ENCODE measurements at places on chromosomes 2 and 18.

DNA sequence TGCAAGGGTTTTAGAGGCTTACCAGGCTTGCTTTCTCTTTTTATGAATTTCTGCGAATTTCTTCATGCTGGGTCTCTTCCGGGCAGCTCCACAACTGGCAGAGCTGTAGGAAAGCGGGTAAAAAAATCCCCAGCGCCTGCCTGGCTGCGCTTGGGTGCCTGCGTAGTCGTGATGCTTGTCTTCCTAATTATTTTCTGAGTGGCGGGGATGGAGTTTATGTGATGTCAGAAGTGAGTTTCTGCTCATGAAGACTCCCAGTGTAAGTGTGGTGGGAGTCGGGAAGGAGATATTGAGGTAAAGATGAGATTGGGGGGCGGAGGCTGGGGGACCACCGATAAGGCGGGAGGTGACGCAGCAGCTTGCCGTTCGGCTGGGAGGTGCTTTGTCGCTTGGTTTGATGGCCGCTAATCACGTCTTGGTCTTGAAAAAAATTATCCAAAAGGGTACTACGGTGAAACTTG is 229.8 kb downstream of the LDLRAD4 start:
- DNase-seq: no peak

DNA sequence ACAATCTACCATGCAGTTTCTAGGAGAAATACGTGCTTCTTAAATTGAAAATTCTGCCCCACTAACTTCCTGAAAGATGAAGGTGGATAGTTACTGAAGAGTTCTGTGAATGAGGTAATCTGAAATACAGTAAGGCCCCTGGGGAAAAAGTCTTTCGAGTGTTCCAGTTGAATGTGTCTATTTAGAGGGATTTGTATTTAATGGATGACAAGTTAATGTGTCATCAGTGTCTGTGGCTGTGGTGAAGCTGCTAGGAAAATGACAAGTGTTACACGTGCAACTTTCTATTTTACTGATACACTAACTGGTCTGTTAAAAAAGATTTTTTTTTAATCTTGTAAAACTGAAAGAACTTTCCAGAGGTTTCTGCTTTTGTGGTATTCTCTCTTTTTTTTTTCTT is 384.6 kb downstream of the STK39 start:
- DNase-seq: peak; percentile 83

GRCh38 chr2:27347641-27348040 is 8.9 kb downstream of the GTF3C2 start:
- peak; percentile 71 for DNase-seq

GRCh38 chr2:42185220-42185921 is 16.2 kb downstream of the EML4 start:
- DNase-seq: no peak

DNA sequence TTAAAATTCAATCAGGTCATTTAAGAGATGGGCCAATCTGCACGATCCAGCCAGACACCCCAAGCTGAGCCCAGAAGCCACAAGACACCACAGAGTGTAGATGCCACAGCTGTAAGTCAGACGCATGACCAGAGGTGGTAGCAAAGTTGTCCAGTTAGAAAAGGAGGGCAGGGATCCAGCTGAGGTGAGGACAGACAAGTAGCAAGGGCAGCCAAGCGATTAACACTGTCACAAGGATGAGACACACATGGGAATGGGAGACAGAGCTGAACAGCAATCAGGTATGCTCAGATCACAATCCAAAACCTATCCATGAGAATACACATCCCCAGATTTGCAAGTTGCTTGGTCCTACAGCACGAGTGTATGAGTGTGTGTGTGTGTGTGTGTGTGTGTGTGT is 143.4 kb upstream of the STK17B start:
- no peak for DNase-seq

- DNase-seq: no peak
Measured at GRCh38 chr18:3529077-3529476, 79.1 kb downstream of the TGIF1 start.

- DNase-seq: no peak
Measured at GRCh38 chr2:224221455-224221913, 180.4 kb downstream of the FAM124B start.

DNA sequence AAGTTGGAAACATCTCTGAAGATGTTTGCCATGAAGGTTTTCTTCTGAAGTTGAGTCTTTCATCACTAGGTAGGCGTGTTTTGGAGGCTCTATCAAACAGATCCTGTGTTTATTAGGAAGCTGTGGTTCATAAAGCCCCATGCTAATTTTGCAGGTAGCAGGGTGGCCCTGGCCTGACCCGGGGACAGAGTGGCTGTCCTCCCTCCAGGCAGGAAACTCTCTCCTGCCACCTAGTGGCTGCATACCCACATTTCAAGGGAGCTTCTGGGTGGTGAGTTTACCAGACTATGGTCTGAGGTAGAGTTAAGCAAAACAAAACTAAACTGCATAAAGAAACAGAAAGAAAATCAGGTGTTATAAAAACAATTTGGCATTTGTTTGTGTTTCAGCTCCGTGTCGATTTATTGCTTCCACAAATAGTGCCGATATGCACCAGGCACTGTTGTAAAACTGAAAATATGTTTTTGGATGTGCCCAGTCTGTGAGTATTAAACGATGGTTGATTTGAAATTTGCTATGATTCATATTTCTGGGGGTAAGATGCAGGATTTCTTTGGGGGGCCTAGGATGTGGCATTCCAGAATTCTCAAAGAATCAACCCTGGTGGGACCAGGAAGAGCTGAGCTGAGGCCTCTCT is 26.0 kb upstream of the IL37 start:
- peak; percentile 74 for DNase-seq

DNA sequence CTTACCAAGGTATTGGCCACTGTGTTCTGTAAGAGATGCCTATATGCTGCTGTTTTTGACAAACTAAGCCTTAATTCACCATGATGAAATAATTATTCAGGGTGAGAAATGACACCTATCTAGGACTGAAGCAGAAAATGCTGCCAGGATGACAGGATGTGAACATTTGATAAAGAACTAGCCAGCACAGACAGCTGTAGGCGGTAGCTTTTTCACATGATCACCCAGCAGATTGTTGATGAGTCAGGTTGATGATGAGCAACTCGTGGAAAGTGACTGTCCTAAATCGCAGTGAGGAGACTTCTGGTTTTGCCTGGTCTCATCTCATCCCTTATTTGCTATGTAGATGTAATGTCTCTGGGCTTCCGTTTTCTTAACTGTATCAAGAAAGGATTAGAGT is 144.1 kb downstream of the PRPF40A start:
- peak; percentile 25 for DNase-seq

DNA sequence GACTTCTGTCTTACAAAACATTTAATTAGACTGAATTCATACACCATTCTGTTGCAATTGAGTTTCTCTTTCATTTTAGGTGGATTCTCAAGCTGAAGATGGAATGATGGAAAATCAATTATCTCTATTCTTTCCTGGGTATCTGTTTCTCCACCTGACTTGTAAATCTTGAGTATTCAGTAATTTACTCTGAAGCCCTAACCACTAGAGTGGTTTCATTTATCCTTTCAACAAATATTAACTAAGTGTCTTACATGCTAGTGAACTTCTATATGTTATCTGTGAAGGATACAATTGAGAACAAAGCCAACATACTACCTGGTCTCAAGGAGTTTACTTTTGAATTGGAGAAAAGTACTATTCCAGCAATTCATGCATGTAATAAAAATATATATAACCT is 94.1 kb upstream of the ZNF804A start:
- no peak for DNase-seq

DNA sequence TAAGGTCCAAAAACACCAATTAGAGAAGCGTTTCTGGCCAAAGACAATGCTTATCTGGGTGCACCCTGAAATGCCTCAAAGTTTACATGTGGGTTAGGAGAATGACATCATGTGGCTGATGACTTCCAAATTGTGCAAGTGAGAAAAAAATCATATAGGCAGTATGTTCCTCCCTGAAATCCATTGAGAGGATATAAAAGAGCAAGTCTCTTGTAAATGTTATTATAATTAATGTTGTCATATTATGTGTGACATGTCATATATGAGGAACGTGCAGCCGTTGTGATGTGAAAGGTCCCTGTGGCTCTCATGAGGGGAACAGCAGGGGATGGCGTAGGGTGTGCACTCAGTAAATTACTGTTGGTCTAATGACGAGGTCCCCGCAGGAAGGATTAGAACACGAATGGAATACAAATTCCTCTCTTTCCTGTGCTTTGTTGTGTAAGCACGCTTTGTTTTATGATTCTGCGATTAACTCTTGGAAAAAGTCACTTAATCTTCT is 290.8 kb downstream of the PRKCE start:
- DNase-seq: no peak

GRCh38 chr2:129914538-129915302 is 64.7 kb upstream of the RAB6C start:
- DNase-seq: no peak

- no peak for DNase-seq
Measured at GRCh38 chr2:225737556-225737955, 338.0 kb downstream of the NYAP2 start.

GRCh38 chr2:34666821-34667220 is 1067.7 kb upstream of the FAM98A start:
- DNase-seq: no peak

DNA sequence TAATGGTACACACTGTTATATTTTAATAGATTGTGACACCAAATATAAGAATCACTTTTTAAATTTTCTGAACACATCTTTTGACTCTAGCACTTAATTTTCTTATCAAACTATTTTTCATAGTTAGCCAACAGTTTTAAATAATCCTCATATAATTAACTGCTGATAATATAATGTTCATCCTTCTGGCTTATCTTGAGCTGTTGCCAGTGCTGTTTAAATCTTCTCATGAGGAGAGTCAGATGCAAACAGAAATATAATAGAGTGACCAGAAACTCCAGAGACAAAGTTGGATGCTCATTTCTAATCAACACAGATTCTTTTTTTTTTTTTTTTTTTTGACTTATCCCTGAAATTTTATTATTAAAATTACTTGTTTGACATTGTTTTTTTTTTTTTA is 282.6 kb downstream of the SPAG16 start:
- no peak for DNase-seq

- no peak for DNase-seq
Measured at GRCh38 chr2:218196974-218197373, 20.0 kb upstream of the ARPC2 start.

- DNase-seq: no peak
Measured at GRCh38 chr2:17621781-17622180, 81.3 kb downstream of the VSNL1 start.

DNA sequence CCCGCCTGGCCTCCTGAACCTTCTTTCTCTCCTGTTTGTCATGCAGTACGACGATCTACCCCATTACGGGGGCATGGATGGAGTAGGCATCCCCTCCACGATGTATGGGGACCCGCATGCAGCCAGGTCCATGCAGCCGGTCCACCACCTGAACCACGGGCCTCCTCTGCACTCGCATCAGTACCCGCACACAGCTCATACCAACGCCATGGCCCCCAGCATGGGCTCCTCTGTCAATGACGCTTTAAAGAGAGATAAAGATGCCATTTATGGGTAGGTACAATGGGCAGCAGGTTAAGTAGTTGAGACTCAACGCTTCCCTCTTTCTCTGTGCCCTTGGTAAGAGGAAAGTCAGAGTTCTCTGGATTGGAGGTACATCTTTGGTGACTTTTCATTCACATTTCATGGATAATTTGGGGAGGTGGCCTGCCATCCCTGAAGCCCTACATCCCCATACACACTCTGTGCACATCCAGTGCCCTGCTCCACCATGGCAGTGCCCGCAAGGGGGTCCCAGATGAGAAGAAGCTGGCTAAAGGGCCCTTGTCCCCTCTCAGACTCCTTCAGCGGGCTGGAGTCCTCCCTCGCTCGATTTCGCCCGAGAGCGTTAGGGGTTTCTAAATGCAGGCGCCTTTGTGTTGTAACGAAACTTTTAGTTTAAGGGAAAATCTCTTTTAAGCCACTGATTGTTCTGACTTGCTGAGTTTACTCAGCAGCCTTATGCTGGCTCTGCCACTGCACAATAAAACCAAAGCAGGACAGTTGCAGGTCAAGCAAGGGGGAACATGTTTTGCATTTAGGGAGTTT is 3.0 kb downstream of the MEIS1 start:
- DNase-seq: peak; percentile 36

GRCh38 chr2:128605421-128605820 is 286.8 kb upstream of the HS6ST1 start:
- DNase-seq: no peak

GRCh38 chr2:43219383-43220228 is 6.8 kb downstream of the ZFP36L2 start:
- DNase-seq: peak; percentile 78

DNA sequence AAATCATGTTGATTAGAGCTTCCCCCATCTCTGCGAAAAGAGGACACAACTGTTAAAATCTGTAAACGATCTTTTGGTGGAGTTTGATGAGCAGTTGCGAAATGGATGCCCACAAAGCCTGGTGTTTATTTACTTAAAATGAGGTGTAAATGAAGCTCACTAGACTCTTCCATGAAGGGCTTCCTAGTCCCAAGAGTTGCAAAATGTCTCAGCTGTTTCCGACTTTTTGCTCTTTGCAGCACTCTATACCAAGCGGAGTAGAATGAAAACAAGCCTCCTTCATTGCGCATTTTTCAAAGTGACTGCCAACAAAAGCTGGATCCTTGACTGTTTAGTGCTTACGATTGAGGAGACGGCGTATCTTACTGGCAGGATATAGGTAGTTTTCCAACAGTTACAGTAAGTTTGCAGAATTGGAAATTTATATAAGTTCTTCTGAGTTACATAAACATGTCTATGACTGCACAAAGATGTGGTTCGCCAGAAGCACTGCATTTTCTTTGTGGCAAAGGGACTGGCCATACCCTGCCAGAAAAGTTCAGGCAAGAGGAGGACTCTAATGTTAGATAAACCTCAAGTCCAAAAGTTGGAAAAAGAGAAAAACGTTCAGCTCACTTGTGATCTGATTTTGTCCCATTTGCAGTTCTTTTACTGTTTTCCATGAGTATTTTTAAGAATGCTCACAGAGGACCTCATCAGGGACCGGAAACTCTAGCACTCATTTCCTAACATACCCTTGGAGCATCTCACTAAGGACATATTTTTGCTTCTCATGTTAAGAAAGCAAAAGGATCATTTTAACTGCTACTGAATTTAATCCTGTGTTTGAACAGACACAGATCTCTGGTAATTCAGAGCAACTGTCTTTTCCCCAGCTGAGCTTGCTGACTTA is 42.7 kb downstream of the COLEC12 start:
- DNase-seq: no peak

- DNase-seq: no peak
Measured at GRCh38 chr2:11393711-11394236, 49.3 kb upstream of the ROCK2 start.
